CD4-positive, alpha-beta T cell treated with Interleukin-21 for 1 hour (primary cell): ENCODE measurements at places on chromosomes 5 and 9.

DNA sequence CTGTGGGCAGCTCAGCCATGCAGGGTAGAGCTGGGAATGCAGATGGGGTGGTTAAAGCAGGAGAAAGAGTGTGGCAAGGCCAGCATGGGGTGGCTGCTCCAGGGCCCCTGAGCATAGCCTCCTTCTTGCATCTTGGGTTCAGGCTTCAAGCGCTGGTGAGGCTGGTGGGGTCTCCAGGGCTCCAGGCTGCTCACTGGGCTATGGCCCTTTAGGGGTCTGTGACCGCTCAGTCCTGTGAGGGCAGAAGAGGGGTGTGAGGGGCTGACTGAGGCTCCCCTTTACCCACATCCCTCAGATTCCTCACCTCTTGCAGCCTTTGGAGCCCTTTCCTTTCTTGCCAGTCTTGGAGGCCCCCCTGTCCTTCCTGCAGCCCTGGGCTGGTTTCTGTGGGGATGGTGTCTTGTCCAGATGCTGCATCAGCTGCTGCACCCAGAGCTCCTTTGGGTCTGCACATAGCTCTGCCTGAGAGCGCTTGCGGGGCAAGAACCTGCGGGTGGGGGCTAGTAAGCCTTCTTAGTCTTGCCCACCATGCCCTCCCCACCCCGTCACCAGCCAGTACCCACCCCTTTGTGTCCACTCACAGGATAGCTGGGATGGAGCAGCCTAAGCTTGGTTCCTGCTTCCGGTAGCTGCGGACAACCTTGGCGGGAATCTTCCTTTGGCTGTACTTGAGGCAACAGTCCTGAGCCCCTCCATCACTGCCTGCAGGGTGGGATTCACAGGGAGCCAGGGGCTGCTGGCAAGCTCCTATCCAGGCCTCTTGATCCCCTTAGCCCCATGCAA is 549 bp downstream of the CCL21 start:
- DNase-seq: no peak

DNA sequence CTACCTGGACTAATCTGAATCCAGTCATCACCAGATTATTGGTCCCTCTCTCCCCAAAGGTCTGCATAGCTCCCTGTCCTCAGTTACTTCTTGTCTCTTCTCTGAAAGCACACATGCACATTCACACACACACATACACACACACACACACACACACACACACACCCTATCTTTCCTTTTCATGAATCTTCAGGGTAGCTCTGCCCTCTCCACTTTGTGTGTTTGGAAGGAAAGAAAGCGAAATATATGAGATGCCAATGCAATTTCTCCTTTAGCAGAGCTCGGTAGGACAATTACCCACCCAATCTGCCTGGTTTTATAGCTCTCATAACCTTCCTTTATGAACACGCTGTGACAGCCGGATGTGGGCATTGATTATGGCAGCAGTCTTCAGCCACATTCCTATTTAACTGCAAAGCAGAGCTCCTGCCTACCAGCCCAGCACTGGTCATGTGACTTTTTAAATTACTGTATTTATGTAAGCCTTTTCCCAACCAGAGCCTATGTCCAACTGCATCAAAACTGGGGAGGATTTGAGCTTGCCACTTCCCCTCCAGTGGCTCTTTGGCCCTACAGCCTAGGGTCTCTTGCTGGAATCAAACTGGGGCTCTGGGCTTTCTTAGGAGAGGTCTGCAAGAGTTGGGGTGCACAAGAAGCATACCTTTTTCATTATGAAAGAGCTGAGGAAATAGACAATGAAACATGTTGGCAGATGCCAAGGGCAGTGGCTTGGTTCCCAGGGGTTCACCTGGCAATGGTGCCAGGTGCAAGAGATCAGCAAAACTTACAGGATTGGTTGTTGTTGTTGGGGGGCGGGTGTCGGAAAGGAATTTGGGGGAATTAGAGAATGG is 20.8 kb upstream of the MATR3 start:
- peak; percentile 52 for DNase-seq

DNA sequence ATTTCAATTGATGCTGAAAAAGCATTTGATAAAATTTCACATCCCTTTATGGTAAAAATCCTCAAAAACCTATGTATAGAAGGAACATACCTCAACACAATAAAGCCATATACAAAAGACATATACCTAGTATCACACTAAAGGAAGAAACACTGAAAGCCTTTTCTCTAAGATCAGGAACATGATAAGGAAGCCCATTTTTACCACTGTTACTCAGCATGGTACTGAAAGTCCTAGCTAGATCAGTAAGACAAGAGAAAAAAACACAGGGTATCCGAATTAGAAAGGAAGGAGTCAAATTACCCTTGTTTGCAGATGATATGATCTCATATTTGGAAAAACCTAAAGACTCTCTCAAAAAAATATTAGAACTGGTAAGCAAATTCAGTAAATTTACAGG is 350.2 kb upstream of the PDE4D start:
- DNase-seq: no peak

GRCh38 chr5:91027405-91028139 is 355.5 kb downstream of the ARRDC3 start:
- no peak for DNase-seq

- DNase-seq: no peak
Measured at GRCh38 chr5:78758169-78758839, 109.7 kb upstream of the LHFPL2 start.

- DNase-seq: no peak
Measured at GRCh38 chr5:120098902-120099535, 365.1 kb upstream of the PRR16 start.

- DNase-seq: no peak
Measured at GRCh38 chr9:98935071-98935505, 8.6 kb upstream of the COL15A1 start.

- no peak for DNase-seq
Measured at GRCh38 chr5:105767267-105767666, 1903.5 kb downstream of the EFNA5 start.

- DNase-seq: no peak
Measured at GRCh38 chr5:1079961-1080360, 31.9 kb downstream of the SLC12A7 start.

DNA sequence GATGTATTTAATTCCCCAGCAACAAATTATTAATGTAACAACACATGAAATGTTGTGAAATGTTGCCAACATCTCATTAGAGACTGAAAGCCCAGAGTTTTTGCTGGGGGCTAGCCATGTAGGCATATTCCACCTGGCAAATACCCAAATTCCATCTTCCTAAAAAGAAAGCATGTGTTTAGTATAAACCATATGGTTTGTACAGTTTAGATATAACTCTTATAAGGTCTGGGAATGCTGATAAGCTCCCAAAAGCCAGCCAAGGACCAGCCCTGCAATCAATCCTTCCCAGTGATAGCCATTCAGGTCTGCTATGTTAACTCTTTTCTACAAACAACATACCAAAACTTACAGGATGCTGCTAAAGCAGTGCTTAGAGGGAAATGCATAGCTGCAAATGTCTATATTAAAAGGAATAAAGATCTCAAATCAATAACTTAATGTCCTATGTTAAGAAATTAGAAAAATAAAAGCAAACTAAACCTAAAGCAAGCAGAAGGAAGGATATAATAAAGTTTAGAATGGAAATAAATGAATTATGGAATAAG is 158.9 kb downstream of the AUH start:
- DNase-seq: no peak

DNA sequence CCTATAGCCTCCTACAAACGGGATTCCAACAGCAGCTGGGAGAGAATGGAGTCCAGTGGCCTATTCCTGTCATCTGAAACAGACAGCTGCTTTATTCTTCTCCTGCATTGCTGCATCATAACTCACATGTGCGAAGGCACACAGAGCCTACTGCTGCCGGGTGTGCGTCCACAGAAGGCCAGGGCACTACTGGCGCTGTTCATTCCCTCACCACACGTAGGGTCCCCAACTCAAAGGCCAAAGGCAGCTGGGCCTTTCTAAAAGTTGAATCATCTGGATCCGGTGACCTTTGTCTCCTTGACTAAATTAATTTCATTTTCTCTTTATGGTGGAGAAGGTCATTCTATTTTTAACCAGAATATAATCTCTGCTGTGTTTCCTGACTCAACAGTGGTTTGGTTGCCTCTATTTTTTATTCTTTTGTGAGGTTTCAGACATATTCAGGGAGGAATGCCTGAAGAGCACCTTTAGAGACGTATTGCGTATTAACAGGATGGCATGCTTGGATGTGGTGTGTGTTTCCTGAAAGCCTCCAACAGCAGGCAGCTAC is 10.8 kb upstream of the SPATA24 start:
- no peak for DNase-seq

GRCh38 chr9:71746758-71747125 is 21.6 kb downstream of the CEMIP2 start:
- no peak for DNase-seq

GRCh38 chr5:163172540-163173338 is 264.7 kb upstream of the CCNG1 start:
- DNase-seq: no peak

DNA sequence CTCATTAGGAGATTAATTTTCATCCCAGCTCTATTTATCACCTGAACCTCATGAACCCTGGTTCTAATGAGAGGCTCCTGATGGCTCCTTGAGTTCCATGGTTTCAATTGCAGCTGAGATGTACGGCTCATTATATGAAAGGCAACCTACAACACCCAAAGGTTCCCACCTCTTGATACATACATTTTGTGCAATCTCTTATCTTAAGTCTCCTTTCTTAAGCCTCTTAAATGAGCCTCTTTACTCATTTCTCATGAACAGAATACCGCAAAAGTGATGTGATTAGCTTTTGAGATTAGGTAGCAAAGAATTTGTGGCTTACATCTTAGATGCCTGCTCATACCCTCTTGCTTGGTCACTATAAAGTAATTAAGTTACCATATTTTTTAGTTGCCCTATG is 1964.0 kb upstream of the CDH6 start:
- no peak for DNase-seq

- no peak for DNase-seq
Measured at GRCh38 chr9:88950341-88951154, 40.7 kb upstream of the S1PR3 start.
